CD8-positive, alpha-beta memory T cell (primary cell): ENCODE measurements at places on chromosomes 12 and 14.

- no peaks in the 10 kb centered on the region for H3K4me1 ChIP-seq
- no peak for DNase-seq
- H3K27me3 ChIP-seq, result no peaks in the 10 kb centered on the region
- no peak within 1 kb of the TSS for H3K4me3 ChIP-seq
- no peaks in the 10 kb centered on the region for H3K36me3 ChIP-seq
- H3K27ac ChIP-seq, result no peak within 1 kb of the TSS
Observed at GRCh38 chr12:124294780-124295341, at the start of gene RFLNA. Gene RFLNA (plus strand): TSS chr12:124295093. CDS start chr12:124295430, 337 bp downstream.

DNA sequence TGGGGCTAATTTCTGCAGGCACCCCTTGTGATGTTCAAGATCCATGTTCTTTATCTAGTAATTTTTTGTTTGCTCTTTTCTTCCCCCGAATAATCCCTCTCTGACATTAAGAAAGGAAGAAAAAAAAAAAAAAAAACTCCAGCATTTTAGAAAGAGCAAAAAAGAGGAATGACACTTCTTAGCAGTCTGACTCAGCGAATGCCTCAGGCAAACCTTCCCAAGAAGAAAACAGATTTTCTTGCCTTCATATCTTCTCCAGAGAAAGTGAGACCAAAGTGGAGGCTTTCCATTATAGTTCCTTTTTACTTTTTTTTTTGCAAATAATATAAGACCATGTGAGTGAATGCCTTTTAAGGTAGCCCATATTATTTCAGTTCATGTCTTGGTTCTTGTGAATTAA is 479.0 kb upstream of the SYT1 start:
- DNase-seq, result no peak
- no peak overlapping the region for H3K27ac ChIP-seq
- no peaks in the 10 kb centered on the region for H3K27me3 ChIP-seq
- no peaks in the 10 kb centered on the region for H3K36me3 ChIP-seq
- H3K4me1 ChIP-seq, result no peaks in the 10 kb centered on the region
- no peak overlapping the region for H3K4me3 ChIP-seq

- H3K4me1 ChIP-seq, result no peaks in the 10 kb centered on the region
- H3K27me3 ChIP-seq, result no peaks in the 10 kb centered on the region
- H3K4me3 ChIP-seq, result no peak overlapping the region
- no peaks in the 10 kb centered on the region for H3K36me3 ChIP-seq
- DNase-seq, result no peak
Observed at GRCh38 chr12:25797386-25797785, 161.1 kb upstream of the RASSF8 start.

DNA sequence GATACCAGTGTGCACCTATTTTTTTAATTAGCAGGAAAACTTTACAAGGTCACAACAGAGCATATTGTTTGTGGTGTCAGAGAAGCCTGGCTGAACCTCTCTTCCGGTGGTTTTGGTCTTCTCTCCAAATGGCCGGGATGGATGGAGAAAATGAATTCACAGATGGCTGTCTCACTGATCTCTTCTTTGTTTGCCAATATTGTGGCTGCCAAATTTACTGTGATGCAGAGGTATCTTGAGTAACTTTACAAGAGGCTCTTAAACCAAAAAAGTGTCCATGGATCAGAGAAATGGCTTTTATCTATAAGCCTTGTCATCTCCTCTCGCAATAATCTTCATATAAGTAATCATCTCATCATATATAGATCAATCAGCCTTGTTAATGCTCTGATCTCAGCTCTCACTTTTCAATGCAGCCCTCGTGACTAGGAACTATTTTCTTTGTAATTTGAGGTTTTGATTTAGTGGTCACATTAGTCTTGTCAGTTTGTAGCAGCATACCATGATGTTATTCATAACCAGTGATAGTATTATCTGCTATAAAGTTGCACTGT is 308.1 kb downstream of the EGLN3 start:
- H3K4me1 ChIP-seq, result no peaks in the 10 kb centered on the region
- no peaks in the 10 kb centered on the region for H3K27me3 ChIP-seq
- no peak overlapping the region for H3K4me3 ChIP-seq
- H3K27ac ChIP-seq, result no peak overlapping the region
- no peak for DNase-seq
